NAMALWA (cell line): ENCODE measurements at places on chromosomes 5 and 9.

DNA sequence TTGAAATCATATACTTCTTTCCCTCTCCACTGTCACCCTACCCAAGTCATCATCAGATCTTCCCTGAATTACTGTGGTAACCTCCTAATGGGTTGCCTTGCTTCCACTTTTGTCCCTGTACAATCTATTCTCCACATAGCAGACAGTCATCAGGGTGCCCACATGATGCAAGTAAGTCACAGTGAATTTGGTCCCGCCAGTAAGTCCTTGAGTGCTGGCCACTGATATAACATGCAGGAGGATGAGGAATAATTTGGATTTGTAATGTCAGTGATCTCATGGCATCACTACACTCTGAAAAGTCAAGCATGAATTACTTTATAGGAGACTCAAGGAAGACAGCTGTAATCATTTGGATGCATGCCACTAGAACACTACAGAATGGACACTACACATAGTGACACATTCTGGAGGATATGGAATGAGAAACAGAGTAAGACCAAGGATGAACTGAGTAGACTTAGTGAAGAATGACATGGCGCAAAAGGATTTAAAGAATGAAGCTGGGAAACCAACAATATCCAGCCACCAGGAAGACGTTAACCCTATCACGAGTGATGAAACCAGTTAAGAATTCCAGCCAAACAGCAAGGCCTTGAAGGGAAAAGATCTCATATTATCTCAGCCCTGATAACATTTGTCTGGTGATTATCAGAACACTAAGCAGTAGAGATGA is 28.6 kb downstream of the MARCHF3 start:
- no peak for DNase-seq

DNA sequence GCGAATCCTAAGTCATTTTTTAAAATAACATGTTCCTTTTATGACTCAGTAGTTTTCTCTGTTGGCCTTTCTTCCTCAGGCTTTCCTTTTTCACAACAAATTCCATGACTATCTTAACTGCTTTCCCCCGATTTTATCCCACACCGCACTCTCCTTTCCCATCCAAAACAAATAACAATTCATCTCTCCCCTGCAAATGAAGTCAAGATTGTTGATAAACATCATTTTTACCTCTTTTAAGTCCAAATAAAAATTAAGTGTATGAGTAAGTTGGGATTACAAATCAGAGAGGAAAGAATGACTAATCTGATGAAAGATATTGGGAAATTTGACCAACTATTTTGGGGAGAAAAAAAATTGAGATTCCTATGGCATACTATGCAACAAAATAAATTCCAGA is 47.3 kb downstream of the SEC61B start:
- DNase-seq = no peak

- DNase-seq = no peak
These were observed 1879.2 kb upstream of the CDH9 start for GRCh38 chr5:28917631-28918030.

GRCh38 chr5:178688551-178688950 is 41.9 kb downstream of the ZNF354A start:
- DNase-seq = no peak

DNA sequence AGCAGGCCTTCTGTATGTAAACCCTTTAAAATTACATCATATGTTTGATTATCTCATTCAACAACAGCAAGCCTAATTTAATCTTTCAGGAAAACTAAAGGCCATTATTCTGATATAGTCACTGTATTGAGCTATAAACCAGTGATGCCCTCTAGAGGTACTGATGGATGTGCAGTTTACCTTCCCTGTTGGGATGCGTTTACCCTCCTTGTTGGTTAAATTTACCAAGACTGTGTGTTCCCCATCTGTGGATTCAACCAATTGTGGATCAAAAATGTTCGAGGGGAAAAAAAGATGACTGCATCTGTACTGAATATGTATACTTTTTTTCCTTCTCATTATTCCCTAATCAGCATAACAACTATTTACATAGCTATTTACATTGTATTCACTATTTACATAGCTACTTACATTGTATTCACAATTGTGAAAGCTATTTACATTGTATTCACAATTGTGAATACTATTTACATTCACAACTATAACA is 3.7 kb upstream of the BAAT start:
- peak; percentile 28 for DNase-seq

DNA sequence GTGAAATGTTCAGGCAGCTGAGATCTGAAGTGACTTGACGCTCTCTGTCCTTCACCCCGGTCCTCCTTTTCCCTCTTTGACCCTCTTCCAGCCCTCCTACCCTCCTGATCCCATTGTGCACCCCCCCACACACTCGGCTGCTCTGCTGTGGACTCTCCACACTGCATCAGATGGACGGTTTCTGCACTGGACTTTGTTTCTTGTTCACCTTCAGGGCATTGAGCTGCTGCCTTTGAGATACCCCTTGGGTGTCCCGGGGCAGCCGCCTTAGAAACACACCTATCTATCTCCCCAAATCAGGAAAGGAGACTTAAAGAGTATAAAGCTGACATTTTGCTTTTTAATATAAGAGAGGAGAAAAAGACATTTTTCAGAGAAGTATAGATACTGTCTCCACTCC is 27.5 kb downstream of the AMBP start:
- no peak for DNase-seq

GRCh38 chr9:34501889-34502425 is 20.8 kb downstream of the ENHO start:
- no peak for DNase-seq

DNA sequence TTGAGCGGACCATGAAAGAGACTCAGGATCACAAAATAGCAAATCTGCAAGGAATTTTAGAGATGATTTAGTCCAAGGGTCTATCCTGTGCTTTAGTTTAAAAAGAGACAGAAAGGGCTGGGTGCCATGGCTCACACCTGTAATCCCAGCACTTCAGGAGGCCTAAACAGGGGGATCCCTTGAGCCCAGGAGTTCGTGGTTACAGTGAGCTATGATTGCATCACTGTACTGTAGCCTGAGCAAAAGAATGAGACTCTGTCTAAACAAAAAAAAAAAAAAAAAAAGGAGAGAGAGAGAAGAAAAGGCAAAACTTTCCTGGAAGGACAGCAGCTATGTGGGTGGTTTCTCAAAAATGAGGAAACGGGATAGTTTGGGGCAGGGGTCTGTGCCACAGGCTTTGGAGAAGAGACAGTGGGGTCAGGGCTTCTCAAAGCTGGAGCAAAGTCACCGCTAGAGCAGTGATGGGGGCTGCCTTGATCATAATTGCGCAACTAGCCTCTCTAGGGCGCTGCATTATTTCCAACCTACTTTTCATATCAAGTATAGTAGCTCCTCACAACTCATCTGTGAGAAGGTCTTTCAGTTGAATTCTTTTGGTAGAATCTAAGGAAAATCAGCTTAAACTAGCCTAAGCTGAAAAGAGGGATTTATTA is 8.5 kb upstream of the ANKH start:
- no peak for DNase-seq

GRCh38 chr9:69798744-69799143 is 21.9 kb upstream of the CFAP95 start:
- DNase-seq = no peak

- no peak for DNase-seq
These were observed 200.0 kb upstream of the ATP10B start for GRCh38 chr5:161051920-161052500.

DNA sequence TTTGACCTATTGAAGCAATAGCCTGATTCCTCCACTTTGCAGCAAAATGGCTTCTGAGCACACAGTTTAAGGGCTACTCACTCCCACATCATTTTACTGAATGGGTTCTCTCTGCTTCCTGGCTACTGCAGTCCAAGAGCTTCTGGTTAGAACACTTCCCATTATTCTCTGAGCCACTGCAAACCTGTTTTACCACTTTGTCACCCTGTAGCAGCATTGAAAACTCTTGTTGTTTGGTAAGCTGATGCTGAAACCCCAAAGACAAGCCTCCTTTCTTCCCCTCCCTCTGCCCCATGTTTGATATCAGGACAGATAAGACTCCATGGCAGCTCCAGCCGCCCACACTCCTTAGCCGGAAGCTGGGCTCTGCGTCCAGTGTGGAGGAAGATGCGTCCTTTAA is 84.4 kb upstream of the RARS1 start:
- no peak for DNase-seq

DNA sequence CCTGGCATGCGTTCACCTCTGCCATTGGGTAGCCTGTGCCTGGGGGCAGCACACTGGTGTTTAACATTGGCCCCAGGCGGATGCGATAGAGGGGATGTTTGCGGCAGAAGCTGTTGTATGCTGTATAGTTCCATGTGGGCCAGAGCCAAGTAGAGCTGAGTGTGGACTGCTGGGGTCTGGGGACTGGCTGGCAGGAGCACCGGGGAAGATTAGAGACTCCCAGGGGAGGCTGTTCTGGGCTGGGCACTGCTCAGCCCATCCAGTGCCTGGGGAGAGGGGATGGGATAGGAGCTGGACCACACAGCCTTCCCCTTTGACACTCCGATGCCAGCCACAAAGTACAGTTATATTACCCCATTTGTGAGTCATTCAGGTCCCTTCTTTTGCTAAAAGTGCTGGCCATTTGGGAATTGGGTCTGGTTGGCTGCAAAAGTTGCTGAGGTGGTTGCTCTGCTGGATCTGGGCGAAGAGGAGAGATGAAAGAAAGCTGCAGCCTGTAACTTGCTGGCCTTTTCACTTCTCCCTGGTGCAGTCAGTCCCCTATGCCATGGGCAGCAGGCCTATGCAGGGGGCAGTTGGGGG is 73.8 kb downstream of the RGS3 start:
- no peak for DNase-seq

DNA sequence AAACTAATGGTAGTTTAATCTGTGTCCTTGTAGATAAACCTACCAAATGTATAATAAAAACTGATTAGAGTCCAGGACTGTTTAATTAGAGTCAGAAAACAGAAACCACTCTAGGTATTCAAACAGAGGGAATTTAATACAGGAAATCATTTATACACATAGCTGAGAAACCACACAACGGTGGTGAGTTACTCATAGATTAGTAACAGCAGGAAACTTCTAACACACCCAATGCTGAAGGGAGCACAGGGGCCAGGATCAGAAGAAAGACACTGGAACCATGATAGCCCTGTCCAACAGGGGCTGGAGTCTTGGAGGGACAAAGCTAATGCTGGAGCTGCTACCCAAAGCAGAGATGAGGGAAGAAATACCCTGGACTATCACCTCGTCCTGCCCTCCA is 321.0 kb downstream of the ACTL7B start:
- DNase-seq = no peak

- no peak for DNase-seq
These were observed 1115.5 kb downstream of the TAF11L14 start for GRCh38 chr5:18749763-18750162.

DNA sequence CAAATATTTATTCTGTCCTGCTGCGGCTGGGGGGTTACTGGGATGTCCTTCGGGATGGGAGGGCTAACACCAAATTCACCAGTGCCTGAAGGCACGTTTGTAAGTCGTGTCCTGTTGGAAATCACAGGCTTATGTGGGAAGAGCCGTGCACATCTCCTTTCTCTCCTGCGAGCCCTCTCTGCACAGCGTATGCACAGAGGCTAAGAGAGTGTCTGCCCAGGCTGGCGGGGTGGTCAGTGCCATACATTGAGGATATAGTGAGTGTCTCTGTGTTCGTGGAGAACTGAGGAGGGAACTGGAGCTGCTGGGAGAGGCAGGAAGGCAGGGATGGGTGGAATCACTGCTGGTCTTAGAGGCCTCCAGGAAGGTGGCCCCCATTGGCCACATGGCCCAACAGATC is 110.1 kb downstream of the WNK2 start:
- DNase-seq = no peak

- no peak for DNase-seq
These were observed 33.2 kb upstream of the SNX2 start for GRCh38 chr5:122741681-122742080.

DNA sequence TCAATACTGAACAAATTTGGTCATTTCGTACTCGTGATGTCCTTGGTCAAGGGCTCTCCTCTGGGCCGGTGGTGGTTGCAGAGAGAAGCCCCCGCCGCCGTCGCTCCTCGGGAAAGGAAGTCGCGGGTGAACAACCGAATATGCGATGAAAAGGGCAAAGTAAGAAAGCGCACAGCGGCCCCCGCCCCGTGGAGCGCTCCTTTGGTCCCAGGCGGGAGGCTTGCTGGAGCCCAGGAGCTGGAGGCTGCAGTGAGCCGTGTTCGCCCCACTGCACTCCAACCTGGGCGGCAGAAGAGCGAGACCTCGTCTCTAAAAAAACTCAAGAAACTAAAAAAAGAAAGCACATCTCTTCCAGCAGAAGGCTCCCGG is 108.4 kb upstream of the LARP1 start:
- no peak for DNase-seq

- no peak for DNase-seq
These were observed 123.7 kb downstream of the PSD2 start for GRCh38 chr5:139919308-139919707.

- no peak for DNase-seq
These were observed 46.6 kb upstream of the GNPDA1 start for GRCh38 chr5:142059304-142059940.

GRCh38 chr9:120875195-120875565 is 1.8 kb downstream of the PHF19 start:
- no peak for DNase-seq

- DNase-seq = peak; percentile 6
These were observed 32.1 kb downstream of the GRIN3A start for GRCh38 chr9:101706261-101706798.

DNA sequence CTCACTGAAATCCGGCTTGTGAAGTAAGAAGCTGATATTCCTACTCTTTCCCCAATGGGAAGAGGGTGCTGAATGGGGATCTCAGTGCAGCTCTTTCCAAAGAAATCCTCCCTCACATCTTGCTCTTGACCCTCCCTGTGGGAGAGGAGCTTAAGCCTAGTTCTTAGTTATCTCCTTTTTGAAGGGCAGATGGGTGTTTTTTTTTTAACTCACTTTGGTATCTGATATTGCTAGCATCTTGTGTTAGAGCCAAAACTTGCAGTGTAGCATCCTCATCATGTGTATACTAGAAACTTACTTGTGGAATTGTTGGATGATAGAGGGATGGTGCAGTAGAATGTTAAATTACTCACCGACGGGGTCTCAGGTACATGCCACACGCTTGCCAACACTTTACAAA is 90.2 kb downstream of the F2RL2 start:
- DNase-seq = no peak

- no peak for DNase-seq
These were observed 2.6 kb upstream of the UAP1L1 start for GRCh38 chr9:137074657-137075274.
